ENCODE measurements at places on chromosomes 2 and 18.

DNA sequence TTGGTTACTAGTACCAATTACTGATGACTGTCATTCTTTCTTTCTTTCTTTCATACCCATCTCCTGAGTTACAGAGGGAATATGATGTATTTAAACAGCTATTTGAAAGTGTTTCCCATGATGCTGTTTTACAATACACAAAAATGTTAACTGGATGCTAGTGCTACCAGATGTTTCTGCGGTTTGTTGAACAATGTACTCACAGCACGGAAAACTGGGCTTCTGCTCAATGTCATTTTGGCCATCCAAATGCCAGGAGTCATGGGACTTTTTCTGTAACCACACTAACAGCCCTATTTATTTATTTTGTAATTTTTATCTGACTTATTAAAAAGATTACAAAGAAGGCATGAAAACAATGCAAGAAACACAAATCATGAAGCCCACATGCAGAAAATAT, 313.8 kb downstream of the RIT2 start:
- DNase-seq = no peak

DNA sequence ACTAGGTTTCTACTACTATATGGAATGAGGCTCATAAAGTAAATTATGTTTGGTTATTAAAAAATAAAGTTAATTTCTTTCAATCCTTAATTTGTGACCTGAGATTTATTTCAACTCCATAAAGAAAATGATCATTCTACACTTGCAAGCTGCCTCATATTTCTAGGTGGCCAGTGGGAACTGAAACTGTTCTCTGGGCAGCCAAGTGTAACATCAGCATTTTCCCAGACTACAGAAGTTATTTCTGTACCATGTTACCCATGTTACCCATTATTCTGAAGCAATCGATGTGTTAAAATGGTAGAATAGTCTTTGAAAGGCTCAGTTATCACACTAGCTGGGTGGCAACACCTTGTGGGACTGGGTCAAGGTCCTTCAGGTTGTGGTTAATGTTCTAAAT, 139.3 kb upstream of the FBXO11 start:
- no peak for DNase-seq

DNA sequence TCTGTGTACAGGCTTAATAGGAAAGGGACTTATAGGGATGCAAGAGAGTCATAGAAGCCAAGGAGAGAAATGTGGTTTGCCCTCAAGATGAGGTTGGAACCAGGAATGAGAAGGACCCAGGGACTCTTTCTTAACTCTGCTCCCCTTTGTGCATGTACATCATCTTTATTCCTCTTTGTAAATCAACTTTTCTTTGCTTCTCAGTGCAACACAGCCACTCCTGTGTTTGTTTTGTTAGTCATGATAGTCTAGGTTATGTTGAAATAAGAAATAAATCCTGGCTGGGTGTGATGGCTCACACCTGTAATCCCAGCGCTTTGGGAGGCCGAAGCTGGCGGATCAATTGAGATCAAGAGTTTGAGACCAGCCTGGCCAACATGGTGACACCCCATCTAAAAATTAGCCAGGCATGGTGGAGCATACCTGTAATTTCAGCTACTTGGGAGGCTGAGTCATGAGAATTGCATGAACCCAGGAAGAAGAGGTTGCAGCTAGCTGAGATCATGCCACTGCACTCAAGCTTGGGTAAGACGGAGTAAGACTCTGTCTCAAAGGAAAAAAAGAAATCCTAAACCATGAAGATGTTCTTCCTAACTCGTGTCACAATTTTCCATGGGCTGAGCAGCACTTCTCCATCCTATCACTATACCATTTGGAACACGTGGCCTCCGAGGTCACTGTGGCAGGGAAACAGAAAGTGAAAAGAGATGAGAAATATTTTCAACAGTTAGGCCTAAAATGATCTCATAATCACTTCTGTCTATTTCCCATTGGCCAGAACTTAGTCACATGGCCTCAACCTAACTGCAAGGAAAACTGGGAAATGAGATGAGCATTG, 73.0 kb upstream of the TMEM17 start:
- no peak for DNase-seq

GRCh38 chr2:54239427-54239826, 16.6 kb downstream of the TSPYL6 start:
- DNase-seq = no peak

- no peak for DNase-seq
Observed at GRCh38 chr2:234994438-234995321, 42.9 kb downstream of the SH3BP4 start.

- no peak for DNase-seq
Observed at GRCh38 chr2:120020554-120020953, 7.7 kb downstream of the EPB41L5 start.

GRCh38 chr2:181973171-181973783, 12.4 kb upstream of the PPP1R1C start:
- no peak for DNase-seq

GRCh38 chr2:75820693-75821092, 110.0 kb upstream of the GCFC2 start:
- DNase-seq = no peak

DNA sequence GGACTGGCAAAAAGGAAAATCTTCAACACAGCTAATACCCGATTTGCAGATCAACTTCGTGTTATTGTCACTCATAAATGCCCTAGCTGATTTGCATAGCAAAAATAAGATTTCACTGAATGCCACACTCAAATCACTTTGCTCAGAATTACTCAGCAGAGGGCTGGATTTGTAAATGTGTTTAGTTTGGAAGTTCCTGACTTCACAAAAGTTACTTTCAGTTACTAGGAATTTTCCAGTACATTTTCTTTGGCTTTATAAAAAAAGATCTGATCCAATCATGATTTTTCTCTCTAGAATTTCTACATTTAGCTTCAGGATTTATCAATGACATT, 433.3 kb upstream of the ID2 start:
- DNase-seq = no peak

GRCh38 chr18:2035056-2035455, 536.2 kb downstream of the METTL4 start:
- no peak for DNase-seq

GRCh38 chr2:33395655-33396249, 80.7 kb upstream of the RASGRP3 start:
- peak; percentile 7 for DNase-seq

- DNase-seq = no peak
Observed at GRCh38 chr2:239607517-239608191, 206.8 kb upstream of the HDAC4 start.

GRCh38 chr2:222569826-222570225, 86.1 kb downstream of the FARSB start:
- no peak for DNase-seq

DNA sequence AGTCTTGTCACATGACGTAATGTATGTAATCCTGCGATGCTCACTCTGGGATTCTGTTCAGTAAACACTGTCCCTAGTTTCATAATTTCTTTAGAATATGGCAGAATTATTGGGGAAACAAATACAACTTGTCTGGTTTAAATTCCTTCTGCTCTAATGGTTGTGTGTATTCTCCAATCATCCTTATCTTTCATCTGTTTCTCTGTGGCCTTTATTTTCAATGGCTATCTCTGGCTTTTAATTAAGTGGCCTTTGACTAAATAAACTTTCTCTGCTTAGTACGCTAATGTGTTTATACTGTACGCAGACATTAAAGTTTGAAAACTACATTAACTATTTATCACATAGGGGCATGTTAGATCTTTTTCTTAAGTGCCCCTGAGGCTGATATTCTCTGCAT, 40.9 kb downstream of the CDH7 start:
- DNase-seq = no peak

DNA sequence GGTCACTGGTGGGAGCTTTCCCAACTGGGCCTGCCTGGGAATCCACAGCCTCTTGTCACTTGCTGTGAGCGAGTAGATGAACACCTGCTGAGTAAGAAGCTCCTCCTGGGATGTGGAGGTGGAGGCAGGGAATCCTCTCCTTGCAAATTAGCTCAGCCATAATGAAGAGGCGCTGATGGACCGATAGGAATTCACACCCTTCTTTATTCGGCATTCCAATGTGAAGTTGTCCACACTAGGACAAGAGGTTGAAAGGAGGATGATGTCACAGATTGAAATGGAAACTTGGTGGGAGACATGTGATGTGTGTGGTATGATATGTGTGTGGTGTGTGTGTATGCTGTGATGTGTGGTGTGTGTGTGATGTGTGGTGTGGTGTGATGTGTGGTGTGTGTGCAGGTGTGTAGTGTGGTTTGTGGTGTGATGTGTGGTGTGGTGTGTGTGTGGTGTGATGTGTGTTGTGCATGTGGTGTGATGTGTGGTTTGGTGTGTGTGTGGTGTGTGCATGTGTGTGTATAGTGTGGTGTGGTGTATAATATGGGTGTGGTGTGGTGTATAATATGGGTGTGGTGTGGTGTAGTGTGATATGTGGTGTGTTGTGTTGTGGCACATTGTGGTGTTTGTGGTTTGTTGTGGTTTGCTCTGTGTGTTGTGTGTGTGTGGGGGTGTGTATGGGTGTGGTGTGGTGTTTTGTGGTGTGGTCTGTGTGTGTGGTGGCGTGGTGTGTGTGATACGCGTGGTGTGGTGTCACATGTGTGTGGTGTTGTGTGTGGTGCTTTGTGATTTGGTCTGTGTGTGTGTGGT, 216.4 kb downstream of the BCL2 start:
- no peak for DNase-seq

DNA sequence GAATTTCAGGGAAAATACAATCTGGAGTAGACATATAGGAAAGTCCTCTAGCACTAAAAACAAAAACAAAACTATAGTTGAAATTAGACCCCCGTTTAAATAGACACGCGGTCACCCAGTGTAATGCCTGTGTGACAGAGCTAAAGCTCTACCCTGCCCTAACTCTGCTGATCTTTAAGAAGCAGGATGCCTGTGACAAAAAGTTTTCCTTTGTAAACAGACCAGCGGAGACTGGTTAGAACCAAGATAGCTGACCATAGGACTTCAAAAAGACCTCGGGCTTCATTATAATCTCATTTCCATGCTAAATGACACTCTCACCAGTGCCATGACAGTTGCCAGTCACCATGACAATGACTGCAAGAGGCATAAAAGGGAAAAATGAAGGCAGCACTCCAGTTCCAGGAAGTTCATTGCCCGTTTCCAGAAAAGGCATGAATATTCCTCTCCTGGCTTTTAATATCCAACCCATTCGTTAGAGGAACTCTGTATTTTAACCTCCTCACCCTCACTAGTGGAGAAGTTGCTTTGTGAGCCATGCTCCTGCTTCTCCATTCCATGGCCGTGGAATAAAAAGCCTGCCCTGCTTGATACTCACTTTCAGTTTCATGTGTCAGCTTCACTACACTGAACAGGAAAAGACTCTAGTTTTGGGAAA, 157.2 kb upstream of the COPS8 start:
- DNase-seq = no peak

DNA sequence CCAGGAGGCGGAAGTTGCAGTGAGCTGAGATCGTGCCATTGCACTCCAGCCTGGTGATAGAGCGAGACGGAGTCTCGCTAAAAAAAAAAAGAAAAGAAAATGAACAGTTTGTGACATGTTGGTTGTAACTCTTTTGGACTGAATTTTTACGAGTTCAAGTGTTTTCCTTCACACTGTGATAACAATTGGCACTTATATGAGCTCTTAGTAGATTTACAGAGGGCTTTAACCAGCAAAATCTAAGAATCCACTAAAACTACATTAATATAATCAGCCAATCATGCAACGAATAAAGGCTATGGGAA, 2.1 kb upstream of the GEMIN6 start:
- no peak for DNase-seq

- no peak for DNase-seq
Observed at GRCh38 chr2:128641421-128642080, 322.9 kb upstream of the HS6ST1 start.

DNA sequence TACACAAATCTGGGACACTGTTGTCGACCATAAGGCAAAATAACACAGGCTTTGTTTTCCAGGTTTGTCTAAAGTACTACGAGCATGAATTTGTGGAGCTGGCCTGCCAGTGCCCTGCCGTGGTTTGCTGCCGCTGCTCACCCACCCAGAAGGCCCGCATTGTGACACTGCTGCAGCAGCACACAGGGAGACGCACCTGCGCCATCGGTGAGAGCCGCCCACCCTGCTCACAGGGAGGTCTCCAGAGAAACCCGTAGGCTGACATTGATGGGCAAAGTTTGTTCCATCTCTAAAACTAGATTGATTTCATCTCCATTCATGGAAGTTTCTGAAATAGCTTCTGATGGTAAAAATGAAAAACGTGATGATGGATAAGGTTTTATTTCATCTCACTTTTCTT, 50.4 kb upstream of the NFATC1 start:
- no peak for DNase-seq

- DNase-seq = no peak
Observed at GRCh38 chr2:10911291-10912075, at the start of gene KCNF1. Gene KCNF1, plus strand, starts transcription at chr2:10911934. Its CDS starts 493 bp downstream, at chr2:10912427.

DNA sequence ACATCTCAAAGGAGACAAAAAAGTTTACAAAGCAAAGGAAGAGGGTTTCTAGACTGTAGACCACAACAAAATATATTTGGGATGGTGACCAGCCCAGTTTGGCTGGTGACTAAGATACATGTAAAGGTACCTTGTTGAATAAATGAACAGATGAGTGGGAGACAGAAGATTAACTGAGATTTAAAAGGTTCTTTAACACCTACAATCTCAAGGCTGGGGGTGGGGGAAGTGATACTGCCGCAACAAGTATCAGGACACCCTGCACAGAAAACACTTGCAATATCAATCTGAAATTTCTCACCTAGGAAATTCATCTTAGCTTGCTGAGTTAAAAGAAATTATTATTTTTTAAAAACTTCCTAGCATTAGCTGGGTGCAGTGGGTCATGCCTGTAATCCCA, 8.3 kb downstream of the RNF149 start:
- no peak for DNase-seq

- no peak for DNase-seq
Observed at GRCh38 chr2:12381543-12382325, 335.0 kb upstream of the TRIB2 start.

DNA sequence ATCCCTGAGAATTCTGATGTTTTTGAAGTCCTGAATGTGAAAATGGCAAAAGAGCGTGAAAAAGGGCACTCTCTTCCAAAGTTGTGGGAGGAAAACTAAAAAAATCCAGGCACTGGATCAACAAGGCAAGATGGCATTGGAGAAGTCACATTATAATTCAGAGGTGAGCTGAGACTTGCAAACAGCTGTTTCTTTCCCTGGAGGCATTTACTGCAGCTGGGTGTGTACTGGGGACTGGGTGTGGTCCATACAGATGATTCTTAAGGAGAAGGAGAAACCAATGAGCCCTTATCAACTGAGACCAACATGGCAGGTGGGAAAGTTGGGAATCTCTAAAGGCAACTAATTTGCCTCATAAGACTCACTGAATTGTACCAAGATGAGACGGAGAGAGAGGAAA, 313.9 kb downstream of the TRIB2 start:
- no peak for DNase-seq

GRCh38 chr2:55025082-55025481, 25.2 kb downstream of the RTN4 start:
- DNase-seq = no peak

- no peak for DNase-seq
Observed at GRCh38 chr18:77102259-77103040, 30.1 kb downstream of the MBP start.

GRCh38 chr2:66521291-66521922, 86.5 kb downstream of the MEIS1 start:
- DNase-seq = no peak

DNA sequence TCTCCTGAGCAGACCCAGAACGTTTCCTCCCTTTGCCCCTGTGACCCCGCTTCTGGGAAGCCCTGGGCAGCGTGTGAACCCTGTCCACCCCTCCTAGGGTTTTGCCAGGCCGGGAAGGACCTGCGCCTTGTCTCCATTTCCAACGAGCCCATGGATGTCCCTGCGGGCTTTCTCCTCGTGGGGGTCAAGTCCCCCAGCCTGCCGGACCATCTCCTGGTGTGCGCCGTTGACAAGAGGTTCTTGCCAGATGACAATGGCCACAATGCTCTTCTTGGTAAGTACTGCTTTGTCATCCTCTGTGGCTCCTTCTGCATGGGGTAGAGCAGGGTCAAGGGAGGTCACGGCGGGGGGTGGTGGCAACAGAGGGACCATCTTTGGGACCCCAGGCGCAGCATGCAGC, 32.5 kb downstream of the GREB1 start:
- DNase-seq = no peak

Measured in T follicular helper cell (primary cell).